ENCODE measurements at places on chromosomes 12 and 14.

- DNase-seq: no peak
These were observed 14.2 kb downstream of the HEBP1 start for GRCh38 chr12:12985817-12986408.

DNA sequence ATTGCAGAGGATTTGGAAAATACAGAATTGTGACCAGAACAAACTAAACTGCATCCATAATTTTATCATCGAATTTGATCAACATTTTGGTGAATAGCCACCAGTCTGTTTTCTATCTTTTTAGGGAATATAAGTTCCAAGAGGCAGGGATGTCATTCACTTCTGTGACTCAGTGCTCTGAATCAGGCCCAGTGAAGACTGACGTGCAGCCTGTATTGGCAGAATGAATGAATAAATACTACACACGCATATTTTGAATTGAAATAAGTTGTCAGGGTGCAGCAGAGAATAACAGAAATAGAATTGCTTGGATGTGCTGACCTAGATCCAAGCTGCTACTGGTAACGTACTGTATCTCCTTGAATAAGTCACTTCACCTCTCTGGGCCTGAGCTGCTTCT is 1.3 kb upstream of the EMP1 start:
- no peak for DNase-seq

DNA sequence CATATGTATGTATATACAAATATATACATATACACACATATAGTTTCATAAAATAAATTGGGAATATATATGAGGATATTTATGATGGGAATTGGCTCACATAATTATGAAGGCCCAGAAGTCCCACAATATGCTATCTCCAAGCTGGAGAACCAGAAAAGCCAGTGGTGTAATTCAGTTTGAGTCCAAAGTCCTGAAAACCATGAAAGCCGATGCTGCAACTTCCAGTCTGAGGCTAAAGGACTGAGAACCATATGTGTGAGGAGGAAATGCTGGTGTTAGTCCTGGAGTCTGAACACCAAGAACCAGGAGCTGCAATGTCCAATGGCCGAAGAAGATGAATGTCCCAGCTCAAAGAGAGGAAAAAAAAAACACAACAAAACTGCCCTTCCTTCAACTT is 65.5 kb upstream of the PRKD1 start:
- DNase-seq: no peak

DNA sequence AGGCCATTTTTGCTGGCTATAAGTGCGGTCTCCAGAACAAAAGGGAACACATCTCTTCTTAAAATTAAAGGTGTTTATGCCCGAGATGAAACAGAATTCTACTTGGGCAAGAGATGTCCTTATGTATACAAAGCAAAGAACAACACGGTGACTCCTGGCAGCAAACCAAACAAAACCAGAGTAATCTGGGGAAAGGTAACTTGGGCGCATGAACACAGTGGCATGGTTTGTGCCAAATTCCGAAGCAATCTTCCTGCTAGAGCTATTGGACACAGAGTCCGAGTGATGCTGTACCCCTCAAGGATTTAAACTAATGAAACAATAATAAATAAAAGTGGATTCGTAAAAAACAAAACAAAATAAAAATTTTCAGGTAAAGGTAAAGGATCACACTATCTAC is 33.4 kb downstream of the PKP2 start:
- no peak for DNase-seq

GRCh38 chr12:22459838-22460490 is 84.4 kb downstream of the C2CD5 start:
- no peak for DNase-seq

DNA sequence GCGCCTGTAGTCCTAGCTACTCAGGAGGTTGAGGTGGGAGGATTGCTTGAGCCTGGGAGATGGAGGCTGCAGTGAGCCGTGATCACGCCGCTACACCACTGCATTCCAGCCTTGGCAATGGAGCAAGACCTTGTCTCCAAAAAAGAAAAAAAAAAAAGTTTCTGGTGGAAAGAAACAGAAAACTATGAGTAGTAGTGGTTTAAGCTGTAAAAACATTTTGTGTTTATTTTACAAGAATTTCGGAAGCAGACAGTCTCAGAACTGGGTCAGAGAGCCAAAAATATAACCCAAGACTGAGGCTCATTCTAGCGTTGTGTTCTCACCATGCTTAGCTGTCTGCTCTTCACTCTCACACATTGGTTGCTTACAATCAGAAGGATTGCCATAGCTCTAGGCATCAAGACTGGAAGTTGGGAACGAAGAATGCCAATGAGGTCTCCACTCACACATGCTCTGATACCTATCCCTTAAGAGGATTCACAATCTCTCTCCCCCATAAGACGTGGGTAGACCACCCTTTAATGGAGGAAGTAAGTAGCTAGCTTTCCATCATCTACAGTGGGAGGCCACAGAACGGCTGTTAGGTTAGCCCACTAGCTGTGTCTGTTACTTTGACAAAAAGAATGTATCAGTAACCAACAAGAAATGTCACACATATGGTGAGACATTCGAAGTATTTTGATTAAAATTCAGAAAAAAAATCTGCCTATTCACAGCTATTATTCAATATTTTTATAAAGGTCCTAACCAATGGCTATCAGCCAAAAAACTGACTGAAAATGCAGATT is 117.6 kb upstream of the RASSF8 start:
- DNase-seq: no peak

DNA sequence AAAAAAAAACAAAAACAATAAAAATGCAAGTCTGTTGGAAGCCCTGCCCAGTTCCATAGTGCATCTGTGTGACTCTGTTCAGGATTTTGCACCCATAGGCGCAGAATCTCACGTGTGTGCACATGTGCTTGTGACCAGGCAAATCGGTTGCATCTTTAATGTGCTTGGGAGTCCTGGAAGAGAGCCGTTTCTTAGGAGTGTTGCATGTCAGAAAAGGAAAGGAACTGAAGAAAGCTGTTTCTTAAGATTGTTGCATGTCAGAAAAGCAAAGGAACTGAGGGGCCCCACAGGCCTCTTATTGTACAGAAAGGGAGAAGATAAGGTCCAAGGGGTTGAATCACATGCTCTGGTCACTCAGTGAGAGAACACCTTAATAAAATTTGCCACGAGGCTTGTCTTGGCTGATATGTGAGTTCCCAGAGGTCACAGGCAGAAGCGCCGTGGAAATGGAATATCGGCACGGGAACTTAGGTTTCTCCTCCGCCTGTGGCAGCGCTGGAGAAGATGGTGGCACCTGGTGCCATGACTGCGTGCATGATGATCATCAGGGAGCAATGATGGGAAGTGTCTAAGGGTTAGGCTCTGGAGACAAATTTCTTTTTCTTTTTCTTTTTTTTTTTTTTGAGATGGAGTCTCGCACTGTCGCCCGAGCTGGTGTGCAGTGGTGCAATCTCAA is 90.0 kb downstream of the LRRC74A start:
- DNase-seq: no peak

- DNase-seq: no peak
These were observed 592 bp upstream of the USP15 start for GRCh38 chr12:62259631-62259992.

GRCh38 chr12:56029666-56030293 is 8.9 kb downstream of the IKZF4 start:
- no peak for DNase-seq

DNA sequence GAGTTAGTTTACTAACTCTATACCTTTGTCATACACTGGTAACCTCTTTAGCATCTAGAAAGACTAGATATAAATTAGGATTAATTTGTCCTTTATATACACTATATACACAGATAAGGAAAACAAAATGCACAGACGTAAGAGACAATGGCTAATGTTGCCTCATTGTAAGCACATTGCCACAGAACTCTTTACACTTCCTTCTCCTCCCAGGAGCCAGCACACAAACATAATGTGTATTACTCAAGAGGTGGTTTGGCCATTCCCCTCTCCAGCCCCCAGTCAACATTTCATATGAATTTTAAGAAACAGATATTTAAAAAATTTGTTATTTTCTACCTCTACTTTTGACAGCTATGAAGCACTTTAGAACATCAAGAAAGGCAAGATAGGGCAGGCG is 131.4 kb upstream of the OR4E1 start:
- no peak for DNase-seq

Data from stimulated activated CD4-positive, alpha-beta T cell treated with anti-CD3 and anti-CD28 coated beads, Interleukin-4, amount 100 ng/mL, for 48 hours (primary cell).